ENCODE measurements at places on chromosomes 3 and 15.

- DNase-seq = no peak
Observed at GRCh38 chr3:50295553-50296431, 3.4 kb downstream of the HYAL3 start.

- DNase-seq = no peak
Observed at GRCh38 chr15:74252721-74253120, 16.6 kb downstream of the CCDC33 start.

GRCh38 chr3:62375655-62376453 lies 2.5 kb upstream of the FEZF2 start:
- DNase-seq = no peak

GRCh38 chr3:188468662-188469061 lies 314.7 kb downstream of the LPP start:
- no peak for DNase-seq

DNA sequence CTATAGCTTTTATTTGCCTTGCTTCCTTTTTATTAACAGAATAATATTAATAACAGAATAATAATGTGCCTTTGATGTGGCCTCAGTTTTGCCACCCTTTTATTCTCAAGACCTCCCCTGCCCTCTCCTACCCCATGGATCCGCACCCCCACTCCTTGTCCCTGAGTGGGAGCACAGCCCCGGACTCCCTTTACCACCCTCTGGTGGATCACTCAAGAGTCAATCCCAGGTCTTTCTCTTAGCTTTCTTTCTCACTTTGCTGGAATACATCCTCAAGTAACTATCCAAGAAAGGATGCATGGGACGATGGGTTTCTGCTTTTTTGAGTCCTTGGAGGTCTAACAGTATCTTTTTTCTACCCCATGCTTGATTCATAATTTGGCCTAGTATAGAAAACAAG lies 63.4 kb downstream of the KLF13 start:
- no peak for DNase-seq

DNA sequence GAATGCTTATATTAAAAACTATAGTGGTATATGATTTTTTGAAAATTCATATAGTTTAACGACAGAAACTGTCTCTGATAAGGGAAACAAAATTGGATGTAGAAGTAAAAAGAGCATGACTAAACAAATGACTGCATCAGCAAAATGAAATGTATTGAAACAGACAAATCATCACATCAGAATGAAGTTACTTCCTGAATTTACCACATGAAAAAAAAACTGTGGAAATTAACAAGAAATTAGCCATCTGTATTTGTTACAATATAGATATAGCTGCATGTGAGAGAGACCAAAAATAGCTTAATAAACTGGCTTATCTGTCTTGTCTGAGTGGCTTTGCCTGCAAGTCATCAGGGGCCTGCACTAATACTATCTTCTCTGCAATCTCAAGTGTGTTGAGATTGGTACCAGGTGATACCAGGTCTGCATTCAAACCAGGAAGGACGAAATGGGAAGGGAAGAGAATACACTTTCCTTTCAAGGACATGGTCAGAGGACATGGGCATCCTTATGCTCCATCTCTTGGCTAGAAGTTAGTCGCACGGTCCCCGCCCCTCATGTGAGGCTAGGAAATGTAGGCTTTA lies 388.7 kb downstream of the GRM7 start:
- no peak for DNase-seq

DNA sequence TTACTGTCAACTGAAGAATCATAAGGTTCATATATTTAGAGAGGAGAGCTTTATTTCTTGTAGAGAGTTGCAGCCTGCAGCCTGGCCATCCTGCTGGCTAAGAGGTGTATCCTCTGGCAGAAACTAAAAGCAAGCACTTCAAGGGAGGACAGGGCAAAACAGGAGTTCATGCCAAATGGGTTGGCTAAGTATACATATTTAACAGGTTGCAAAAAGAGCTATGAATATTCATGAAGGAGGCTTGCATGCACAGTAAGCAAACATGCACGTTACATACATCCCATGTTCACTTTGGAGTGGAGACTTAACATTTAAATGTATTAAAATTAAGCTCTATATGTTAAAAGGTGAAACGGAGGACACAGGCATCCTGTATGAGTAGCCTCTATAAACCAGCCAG lies 354.4 kb downstream of the ERC2 start:
- DNase-seq = no peak

DNA sequence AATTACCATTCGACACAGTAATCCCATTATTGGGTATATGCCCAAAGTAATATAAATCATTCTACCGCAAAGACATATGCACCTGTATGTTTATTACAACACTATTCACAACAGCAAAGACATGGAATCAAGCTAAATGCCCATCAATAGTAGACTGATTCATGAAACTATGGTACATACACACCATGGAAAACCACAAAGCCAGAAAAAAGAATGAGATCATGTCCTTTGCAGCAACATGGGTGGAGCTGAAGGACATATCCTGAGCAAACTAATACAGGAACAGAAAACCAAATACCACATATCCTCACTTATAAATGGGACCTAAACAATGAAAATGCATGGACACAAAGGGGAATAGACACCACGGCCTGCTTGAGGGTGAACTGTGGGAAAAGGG lies 11.1 kb upstream of the MCF2L2 start:
- no peak for DNase-seq

- DNase-seq = no peak
Observed at GRCh38 chr3:10108091-10108490, at the start of gene FANCD2OS. Gene FANCD2OS (minus strand): TSS chr3:10108255. CDS start chr3:10104774, 3,481 bp downstream.

DNA sequence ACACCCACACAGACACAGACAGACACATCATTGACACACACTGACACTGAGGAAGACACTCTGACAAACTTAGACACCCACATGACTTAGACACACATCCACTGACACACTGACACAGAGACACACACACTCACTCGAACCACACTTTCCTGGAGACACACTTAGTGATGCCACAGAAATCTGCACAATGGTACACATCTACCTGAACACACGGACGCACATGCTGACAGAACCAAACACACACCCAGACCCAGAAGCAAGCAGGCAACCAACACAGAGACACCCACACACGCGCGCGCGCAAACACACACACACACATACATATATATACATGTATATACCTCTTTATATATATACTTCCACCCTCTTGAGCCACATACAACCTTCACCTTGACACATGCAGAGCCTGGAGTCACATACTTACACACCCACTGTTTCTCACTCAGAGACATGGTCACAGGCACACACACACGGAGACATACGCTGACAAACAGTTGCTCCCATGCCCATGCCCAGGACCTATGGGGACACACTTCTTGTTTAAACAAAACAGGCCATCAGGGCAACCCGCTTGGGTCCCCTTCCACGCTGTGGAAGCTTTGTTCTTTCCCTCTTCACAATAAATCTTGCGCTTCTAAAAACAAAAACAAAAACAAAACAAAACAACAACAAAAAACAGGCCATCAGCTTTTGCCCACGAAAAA lies 913 bp upstream of the SCN5A start:
- DNase-seq = no peak

GRCh38 chr3:135106445-135106844 lies 311.4 kb downstream of the EPHB1 start:
- no peak for DNase-seq

DNA sequence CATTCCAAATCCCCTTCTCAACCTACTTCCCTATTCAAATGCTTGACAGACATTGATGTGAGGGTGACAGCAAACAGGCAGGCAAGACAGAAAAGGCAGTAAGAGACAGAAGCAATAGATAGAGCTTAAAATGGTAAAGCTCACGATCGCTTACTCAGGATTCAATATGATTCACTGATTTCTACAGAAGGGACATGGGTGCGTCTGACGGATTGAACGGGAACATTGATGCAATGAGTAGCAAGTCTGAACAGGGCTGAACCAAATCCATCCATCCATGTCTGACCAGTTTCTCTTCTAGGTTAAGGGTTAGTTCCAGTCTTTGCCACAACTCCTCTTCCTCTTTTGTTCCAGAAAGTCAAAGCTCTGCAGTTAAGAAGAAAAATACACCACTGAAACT lies 35.1 kb downstream of the P2RY1 start:
- no peak for DNase-seq

- DNase-seq = no peak
Observed at GRCh38 chr3:146104068-146104467, 56.9 kb downstream of the PLOD2 start.

- no peak for DNase-seq
Observed at GRCh38 chr15:56534728-56535127, 69.8 kb upstream of the MNS1 start.

All from D721Med (cell line).